ENCODE measurements at places on chromosomes 5 and 9.

DNA sequence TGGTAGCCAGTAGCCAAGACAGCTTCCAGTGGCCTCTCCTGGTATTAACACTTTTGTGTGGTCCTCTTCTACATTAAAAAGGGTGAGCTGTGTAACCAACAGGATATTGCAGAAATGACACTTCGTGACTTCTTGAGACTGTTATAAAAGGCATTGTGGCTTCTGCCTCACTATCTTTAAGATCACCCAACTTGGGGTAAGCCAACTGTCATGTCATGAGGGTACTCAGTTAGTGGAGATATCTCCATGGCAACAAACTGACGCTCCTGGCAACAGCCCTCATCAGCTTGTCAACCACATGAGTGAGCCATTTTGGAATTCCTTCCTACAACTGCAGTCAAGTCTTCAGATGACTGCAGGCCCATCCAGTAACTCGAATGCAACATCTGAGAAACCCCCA lies 121.7 kb downstream of the DEPDC1B start:
- no peak for DNase-seq

GRCh38 chr5:60207040-60207439 lies 313.5 kb upstream of the PDE4D start:
- no peak for DNase-seq

GRCh38 chr5:90161414-90161813 lies 248.1 kb downstream of the CETN3 start:
- peak; percentile 81 for DNase-seq

DNA sequence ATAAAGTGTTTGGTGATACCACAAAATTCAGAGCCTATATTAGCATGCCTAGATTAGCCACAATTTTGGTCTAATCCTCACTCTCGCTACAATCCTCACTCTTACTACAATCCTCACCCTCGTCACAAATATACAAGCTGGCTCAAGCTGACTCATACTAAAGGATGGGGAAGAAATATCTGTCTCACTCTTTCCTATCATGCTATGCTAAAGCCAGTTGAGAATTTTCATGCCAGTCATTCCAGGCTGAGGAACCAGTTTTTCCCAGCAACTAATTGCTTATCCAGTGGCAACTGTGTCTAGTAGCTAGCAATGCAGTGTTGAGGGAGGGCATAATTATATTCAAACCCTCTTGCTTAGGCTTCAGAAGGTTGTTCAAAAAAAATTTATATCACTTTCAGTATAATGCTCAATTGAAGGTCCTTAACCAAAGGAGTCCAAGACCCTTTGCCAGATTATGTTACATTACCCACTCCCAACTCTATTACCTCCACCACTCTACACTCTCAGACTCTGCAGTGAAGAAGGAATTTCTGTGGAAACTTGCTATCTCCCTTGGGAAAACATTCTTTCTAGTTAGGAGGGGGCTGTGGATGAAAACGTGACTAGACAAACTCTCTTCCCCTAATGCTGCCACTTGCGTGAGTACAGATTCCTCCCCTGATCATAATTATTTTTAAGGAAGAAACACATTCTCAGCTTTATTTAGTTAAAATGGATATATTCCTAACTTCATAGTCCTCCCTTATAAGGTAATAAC lies 810.3 kb upstream of the ACO1 start:
- peak; percentile 56 for DNase-seq

DNA sequence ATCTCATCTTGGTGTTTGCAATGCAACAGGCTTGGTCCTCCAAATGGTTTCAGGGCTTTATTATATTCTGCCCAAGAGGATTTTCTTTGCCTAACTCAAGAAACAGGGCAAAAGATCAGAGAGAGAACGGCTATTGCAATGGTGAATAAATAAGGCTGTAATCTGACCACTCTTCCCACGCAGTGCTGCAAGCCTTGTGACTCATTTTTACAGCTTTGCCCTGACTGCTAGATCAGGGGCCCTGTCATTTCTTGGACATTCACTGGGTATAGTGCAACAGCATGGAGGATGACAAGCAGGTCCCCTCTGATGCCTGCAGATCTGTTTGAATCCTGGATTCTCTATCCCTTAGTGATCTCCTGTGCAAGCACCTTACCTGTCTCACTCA lies 459.1 kb downstream of the EBF1 start:
- DNase-seq, result peak; percentile 82

- DNase-seq, result no peak
These were observed 1140.6 kb downstream of the EFNA5 start for GRCh38 chr5:106530150-106530549.

DNA sequence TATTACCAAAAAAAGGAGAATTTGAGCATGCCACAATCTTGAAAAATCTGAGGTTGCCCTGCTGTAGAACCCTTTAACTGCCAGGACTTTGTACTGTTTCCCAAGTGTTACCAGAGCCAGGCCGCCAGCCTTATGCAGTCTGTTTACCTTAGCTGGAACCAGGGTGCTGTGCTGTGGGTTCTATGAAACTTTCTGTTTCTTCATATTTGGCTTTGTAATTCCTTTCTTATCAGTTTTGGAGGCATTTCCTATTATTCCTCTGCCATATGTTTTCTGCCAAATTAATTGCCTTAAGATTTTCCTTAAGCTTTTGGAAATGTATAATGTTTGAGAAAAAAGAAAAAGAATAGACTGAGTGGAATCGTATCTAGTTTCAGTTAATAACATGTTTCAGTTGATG lies 2.1 kb downstream of the S1PR3 start:
- DNase-seq, result no peak

DNA sequence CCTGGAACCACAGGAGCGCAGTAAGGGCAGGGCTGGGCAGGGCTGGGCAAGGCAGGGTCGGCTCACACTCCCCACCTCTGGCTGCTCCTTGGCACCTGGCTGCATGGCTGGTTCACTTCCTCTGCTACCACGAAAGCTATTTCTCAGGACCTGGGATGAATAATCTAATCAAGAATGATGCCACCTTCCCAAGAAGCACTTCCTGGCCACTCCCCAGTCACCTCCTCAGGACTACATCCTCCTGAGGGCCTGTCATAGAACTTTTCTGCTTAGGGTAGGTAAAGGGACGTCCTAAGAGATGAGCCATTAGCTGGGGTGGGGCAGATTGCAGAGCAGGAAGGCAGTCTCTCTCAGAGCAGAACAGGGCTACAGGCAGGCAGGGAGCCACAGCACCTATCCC lies 288.2 kb upstream of the MAP3K1 start:
- DNase-seq, result no peak

- no peak for DNase-seq
These were observed 52.4 kb downstream of the TTLL11 start for GRCh38 chr9:122040561-122041242.

- DNase-seq, result no peak
These were observed 203.7 kb upstream of the MSX2 start for GRCh38 chr5:174520420-174521396.

GRCh38 chr5:177232761-177233160 lies 70.8 kb downstream of the RAB24 start:
- peak; percentile 35 for DNase-seq

- DNase-seq, result no peak
These were observed 127.4 kb upstream of the TMEM161B start for GRCh38 chr5:88396000-88396535.

DNA sequence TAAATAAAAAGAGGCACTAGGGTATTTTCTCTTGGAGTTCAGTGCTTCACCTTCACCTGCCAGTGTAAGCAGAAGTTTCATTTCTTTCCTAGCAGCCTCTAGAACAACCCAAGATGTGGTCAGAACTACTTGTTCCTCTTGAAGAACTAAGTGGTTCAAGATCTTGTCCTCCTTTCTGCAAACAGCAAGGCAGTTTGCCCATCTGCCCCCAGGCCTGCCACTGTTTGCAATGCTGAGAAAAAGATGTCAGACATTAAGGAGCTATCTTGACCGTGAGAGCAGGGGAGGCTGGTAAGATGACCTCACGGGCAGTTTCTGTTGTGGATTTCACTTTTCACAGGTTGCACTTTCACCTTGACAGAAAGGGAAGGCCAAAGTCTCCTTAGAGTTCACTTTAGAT lies 52.0 kb upstream of the KLF4 start:
- no peak for DNase-seq

DNA sequence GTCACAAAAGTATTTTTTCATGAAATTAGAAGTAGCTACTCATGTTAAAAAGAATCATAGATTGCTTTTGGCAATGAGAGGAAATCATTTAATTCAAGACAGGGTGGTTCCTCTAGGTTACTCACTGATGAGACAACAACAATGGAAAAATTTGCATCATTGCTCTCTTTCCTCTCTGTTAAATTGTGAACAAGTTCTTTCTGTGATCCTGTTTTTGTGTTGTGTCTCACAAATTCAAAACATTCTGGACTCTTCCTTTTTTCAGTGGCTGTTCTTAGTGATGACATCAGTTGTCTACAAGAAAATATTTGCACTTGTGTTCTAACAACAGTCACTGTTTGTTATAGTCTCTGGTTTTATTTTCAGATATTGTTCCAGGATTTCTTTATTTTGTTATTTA lies 95.3 kb downstream of the XRCC4 start:
- no peak for DNase-seq

DNA sequence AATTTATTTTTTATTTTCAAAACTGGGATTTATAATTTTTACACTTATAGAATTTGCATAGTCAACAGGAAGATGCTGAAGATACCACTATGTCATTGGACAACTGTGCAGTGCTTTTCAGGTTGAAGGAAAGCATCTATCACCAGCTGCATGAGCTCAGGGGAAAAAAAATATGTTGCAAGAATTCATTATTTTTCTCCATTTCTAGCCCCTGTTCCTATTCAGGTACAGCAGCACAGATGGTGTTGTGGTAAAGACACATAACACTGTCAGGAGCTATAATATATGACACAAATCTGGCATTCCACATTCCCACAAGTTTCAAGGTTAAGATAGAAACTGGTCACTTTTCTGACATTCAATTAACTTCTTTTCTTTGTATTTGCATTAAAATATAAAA lies 1088.6 kb downstream of the MAT2B start:
- DNase-seq, result no peak

DNA sequence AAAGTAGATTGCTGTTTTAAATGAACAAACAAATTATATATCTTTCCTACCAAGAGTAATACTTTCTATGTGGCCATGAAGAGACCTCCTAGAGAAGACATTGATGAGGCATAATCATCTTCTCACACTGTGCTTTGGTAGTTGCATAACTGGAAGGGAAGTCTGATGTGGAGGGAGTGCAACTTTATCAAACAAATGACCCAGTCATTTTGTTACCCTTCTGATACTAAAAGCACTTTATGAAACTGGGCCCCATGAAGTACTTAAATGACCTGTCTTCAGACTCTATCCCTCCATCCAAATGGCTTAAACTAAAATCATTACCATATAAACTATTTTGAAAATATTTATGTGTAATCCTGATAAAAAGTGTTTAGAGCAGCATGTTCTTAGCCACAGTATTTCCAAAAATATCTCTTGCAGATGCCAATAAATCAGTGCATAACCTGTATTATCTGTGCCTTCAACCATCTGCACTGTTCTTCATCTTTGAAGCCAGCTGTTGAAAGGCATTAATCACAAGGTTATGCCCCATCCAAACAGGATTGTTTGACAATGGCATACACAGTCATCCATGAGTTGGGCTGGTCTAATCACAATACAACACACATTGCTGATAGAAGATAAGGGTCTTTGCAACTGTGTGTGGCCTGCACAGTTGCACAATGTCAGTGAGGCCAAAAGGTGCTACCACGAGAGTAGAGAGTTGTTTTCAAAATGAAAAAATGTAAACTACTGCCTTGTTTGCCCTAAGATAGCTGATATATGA lies 31.9 kb upstream of the MIER3 start:
- no peak for DNase-seq

DNA sequence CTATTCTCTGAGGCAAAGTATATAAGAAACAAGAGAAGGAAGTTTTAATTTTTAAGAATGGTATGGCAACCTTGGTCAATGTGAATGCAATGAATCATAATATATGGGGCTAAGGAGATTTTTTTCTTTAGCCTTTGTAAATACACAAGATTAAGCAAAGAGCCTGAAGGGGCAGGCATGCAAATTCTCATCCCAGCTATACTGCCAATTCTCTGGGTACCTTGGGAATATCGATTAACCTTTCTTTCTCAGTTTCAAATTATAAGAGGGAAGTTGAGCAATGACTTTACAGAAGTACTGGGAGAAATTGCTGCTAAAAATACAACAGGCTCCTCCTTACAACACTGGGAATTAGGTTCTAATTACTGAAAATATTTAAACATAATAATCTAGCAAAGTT lies 97.5 kb downstream of the MRPS27 start:
- no peak for DNase-seq

DNA sequence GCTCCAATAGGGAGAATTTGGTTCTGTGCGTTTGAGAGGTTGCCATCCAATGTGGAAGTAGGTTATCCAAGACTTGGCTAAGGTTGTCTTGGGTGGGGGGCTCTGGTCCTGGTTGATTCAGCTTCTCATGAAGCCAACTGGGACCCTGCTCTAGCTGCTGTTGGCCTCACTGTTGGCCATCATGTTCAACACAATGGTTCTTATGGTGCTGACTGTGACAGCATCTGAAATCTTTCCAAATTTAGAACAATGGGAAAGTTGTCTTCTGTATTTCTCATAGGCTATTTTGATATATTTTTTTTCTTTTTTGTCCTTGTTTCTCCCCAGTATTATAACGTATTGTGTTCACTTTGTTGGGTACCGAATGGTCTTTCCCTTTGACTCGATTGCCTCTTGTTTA lies 71.9 kb downstream of the GDNF start:
- DNase-seq, result no peak

DNA sequence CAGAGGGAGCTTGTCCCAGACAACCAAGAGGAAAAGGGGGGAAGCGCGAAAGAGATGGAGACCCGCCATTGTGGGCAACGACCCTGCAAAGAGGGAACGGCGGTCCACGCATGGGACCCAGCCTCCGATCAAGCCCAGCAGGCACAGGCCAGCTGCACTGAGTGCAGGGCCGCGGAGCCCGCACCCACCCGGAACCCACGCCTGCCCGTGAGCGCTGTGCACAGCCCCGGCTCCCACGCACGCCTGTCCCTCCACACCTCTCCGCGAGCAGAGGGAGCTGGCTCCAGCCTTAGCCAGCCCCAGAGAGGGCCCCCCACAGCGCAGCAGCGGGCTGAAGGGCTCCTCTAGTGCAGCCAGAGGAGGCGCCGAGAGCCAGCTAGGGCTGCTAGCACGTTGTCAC lies 416.5 kb downstream of the DMRTA1 start:
- no peak for DNase-seq

DNA sequence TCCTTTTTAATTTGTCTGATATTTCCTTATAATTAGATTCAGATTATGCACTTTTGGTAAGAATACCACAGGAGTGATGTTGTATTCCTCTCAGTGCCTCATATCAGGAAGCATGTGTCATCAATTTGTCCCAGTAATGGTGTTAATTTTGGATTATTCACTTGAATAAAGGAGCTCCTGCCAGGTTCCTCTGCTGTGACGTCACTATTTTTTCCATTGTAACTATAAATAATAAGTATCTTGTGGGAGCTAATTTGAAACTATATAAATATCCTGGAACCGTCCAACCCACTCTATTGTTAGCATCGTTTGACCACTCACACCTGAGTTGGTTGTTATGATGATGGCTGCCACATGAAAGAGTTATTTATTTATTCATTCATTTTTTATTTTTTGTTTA lies 107.9 kb downstream of the INVS start:
- no peak for DNase-seq

DNA sequence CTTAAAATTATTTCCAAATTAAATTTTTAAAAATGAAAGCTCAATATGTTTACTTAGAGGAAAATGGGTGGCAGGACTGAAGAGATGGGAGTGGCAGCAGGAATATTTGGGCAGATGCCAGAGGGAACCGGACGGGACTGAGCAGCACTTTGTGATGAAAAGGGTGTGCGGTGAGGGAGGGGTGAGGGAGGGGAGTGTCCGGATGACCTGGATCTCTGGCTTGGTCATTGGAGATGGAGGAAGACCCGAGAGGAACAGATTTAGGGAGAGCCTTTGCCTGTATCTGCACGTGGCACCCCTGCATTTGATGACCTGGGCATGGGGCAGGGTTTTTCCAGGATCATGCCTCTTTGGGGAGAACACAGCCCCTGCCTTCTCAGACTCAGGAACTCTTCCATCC lies 201.1 kb upstream of the MVB12B start:
- no peak for DNase-seq

Measured in brain microvascular endothelial cell (primary cell).